NCI-H345 (cell line): ENCODE measurements at places on chromosomes 2 and 18.
A peak's percentile ranks its signal among the peaks of the same experiment; 100 is the strongest.

DNA sequence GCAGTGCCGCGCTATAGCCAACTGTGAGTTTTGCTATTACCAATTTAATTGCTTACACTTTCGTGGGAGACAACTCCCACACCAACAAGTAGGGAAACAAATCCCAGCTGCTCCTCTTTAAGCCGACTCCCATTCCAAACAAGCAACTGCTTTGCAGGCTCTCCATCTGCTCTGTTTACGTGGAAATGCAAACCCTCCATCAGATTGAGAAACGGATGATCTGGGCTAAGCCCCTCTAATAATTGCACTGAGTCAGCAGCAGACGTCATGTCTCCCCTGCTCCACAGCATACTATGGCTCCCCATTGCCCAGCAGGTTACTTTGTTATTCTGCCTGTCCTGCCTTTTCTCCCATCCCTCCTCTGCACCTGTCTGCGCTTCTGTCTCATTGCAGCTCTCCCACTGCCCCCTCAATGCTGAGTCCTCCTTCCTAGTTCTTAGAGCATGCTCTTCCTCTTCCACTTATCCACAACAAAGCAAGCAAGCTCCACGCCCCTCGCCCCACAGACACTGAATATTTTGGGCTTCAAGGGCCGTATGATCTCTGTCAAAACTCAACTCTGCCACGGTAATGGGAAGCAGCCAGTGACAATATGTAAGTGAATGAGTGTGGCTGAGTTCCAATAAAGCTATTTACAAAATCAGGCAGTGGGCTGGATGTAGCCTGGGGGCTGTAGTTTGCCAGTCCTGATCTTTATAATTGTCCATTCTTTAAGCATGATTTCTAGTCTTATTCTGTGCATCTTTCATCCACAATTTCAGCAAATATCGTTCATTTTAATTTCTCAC lies 39.5 kb upstream of the ARL4C start:
- peak; percentile 86 for DNase-seq

GRCh38 chr2:146366276-146366675 lies 1478.6 kb upstream of the ACVR2A start:
- no peak for DNase-seq

GRCh38 chr2:120932472-120932871 lies 196.8 kb downstream of the GLI2 start:
- no peak for DNase-seq

- peak; percentile 74 for DNase-seq
These were observed 19.3 kb downstream of the GPR55 start for GRCh38 chr2:230905448-230906421.

- DNase-seq, result peak; percentile 63
These were observed 4.6 kb downstream of the PROC start for GRCh38 chr2:127422559-127423477.

DNA sequence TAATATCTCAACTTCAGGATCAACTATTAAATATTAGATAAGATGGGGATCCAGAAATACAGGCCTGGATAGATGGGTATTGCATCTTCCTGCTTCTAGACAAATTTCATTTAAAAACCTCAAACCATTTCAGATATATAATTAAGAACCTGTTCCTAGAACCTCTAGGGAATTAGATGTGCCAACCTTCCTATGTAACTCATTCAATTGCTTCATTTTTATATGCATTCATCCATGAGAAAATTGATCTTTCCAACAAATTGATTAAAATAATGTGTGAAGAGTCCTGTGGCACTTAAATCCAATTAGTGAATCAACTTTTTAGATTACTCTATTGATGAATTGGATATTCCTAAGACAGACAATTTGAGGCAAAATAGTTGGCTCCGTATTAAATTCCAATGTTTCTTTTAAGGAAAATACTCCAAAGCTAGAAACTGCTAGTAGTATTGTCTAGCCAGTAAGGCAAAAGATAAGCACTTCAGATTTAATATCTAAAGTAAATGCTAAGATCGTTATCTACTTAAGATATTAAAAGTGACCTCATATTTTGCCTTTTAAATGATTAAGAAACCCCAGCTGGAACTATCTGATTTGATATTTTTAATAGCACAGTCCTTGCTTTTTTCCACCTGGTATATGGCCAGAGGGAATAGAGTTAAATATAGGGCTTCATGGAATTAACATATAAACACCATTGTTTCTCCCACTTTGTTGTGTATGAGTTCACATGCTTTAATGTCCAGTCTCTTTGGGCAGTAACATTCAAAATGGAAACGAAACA lies 35.8 kb downstream of the DARS1 start:
- no peak for DNase-seq

DNA sequence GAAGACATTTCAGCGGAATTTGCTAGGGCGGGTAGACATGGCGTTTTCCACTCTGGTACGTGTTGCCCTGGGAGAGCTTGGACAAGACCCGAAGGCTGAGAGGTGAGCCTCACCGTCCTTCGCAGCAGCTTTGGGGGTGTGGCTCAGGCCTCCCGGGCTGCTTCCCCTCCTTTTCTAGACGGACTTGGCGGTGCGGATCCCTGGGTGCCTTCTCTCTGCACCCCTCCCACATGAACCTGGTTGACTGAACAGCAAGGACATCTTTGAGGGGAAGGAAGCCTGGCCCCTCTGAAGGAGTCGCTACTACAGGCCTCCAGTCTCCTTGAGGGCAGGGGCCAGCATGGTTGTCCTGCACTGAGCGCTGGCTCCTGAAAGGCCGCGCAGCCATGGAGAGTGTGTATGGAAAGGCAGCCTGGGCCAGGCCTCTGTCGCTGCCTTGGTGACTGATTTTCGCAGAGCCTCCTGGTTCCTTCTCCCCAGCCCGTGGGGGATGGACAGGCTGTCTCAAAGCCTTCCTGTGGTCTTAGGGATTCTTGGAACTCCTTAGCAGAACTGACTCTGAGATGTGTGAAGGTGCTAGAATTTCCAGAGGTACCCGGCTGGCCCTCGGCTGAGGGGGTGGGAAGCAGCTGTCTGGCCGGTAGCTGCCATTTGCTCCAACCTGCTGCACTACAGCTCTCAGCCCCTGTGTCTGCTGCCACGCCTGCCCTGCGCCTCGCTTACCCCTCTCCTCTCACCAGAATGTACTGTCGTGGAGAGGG lies 9.9 kb downstream of the CNNM4 start:
- DNase-seq, result no peak

DNA sequence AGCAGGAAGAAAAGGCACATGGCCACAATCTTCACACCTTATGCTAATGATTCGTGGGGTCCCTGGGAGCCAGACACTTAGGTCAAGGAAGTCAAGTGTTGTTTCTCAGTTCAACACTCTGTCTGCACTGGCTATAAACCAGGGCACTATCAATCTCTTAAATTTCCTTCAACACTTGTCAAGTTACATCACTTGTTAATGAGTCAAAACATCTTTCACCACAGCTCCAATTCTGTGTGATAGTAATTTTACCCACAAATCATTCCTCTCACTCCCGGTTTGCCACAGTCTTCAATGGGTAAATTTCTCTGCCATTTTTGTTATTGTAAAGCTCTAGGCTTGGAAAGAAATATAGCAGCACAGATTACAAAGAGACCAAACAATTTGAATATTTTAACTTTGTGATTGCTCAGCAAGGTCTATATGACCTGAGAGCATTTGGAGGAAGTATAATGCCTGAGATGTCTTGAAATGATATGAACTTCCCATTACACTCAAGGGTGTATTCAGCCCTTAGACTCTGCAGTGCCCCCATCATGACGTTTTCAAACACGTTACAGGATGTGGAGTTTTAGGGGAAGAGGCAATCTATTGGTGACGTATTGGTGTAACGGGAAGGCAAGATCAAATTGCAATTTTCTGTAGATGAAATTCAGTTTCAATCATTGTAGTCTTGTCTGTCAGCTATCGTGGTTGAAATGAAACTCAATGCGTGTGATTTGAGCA lies 78.7 kb downstream of the ICOS start:
- DNase-seq, result no peak

DNA sequence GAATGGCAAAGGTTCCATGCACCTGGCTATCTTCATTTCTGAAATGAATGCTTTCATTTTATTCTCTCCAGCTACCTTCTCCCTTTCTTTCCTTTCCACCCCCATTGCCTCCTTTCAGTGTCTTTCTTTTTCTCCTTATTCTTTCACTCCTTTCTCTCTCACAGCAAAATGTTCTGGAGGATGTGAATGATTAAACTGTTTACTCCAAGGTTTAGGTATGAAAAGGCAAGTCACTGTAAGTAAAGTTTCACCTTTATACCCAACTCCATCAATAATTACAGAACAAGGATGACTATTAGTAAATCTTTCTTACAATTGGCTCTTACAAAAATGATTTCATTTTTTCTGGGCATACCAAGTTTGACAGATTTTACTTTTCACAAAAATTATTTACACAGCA lies 4.3 kb downstream of the PAX8 start:
- DNase-seq, result no peak

DNA sequence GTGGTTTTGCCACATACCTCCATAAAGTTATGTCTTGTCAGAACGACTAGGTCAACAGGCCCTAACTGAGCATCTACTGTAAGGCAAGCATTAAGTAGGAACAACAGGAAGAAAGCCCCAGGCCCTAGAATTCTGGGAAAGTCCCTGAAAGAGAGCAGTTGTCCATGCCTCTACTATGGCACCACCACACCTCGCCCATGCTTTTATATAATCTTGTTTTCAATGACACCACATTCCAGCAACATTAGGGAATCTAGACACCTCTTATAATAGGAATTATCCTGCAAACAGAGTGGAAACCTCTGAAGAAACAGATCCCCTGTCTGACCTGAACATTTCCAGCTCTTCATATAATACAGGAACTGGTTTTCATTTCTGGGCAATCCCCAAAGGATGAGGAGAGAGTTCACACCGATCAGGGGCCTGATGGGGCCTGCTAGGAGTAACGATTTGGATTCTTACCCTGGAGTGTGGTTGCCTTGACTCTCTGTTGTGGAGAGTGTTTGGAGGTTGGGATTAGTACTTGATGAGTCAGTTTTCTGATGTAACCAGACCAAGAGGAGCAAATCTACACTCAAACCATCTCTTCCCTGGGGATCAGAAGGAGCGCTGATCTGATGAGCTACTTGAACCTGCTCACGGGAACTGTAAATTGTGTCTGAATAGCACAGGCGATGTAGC lies 31.9 kb upstream of the CEP68 start:
- DNase-seq, result no peak

GRCh38 chr18:27789406-27789805 lies 387.5 kb downstream of the CDH2 start:
- peak; percentile 62 for DNase-seq

GRCh38 chr2:109436610-109437225 lies 177.0 kb downstream of the SEPTIN10 start:
- no peak for DNase-seq

DNA sequence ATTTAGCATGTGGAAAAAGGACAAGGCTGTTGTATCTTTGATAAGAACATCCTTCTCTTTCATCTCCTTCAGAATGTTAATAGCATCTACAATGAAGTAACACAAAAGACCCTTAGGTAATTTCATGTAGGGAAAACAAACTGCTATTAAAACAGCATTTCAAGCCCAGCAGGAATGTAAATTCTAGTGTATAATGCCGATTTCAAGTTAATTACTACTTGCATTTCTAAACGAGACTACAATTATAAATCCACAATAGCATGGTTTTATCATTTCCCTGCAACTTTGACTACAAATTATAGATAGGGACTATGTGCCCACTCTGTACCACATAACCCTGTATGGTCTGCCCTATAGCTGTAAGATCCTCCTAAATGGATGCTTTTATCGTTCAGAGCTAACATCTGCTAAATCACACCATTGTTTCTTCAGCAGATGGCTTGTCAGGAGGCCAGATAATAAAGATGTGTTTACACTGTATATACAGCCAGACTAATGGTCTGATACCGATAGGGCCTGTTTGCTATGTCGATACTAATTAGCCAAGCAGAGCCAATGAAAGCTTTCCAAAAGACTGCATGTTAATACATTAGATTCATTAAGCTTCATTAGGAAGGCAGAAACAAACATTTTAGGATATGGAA lies 51.9 kb downstream of the LRPPRC start:
- peak; percentile 18 for DNase-seq

- DNase-seq, result no peak
These were observed 88.1 kb downstream of the VSNL1 start for GRCh38 chr2:17628349-17629261.

GRCh38 chr18:58091099-58091611 lies 47.1 kb downstream of the NEDD4L start:
- no peak for DNase-seq

DNA sequence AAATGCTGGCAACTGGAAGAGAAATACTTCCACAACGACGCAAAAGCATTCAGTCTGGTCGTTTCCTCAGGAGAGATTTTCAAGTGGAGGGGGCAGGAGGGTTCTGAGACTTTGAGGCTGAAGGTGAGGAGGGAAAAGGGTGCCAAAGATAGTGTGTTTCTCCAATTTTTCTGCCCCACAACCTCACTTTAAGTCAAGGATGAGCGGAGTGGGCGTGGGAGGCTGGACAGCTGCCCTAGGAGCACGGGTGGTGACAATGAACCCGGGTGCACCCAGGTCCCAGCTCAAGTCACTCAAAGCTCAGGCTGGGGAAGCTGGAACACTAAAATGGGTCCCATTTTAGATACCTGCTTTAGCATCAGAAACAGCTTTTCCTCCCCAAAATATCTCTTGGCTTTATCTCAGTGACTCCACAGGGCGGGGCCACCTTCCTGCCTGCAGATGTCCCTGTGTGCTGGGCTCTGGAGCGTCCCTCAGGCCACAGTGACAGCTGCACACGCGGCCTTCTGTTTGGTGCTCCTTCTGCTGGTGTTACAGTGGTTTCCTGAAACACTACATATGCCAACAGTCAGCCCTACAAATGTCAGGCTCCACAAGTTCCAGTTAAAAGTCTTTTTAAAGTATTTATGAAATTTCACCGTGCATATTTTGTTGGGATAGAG lies 1.4 kb upstream of the MBP start:
- peak; percentile 33 for DNase-seq

GRCh38 chr2:182181381-182181780 lies 195.7 kb downstream of the PPP1R1C start:
- DNase-seq, result no peak

- no peak for DNase-seq
These were observed 286.8 kb upstream of the HNMT start for GRCh38 chr2:137677466-137677865.

DNA sequence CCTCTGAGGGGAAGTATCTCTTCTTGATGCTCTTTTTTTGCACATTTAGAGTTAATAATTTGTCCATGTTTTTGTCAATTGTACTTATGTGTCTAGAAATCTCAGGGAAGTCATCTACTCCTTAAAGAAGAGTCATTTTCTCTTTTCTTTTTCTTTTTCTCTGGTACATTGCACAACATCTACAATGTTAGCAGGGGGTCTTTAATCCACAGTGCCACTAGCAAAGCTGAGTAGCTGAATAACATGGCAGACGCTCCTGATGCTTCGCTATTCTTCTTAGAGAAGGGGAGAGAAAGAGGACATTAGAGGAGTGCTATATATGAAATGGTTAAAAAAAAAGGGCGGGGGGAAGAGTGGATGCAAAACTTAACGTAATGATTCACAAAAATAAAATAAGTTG lies 399.6 kb upstream of the CWC22 start:
- DNase-seq, result no peak

- no peak for DNase-seq
These were observed 353.0 kb downstream of the MYCN start for GRCh38 chr2:16293398-16293797.

GRCh38 chr2:177806025-177806424 lies 266.6 kb downstream of the PDE11A start:
- no peak for DNase-seq

- no peak for DNase-seq
These were observed 97.1 kb downstream of the DPP4 start for GRCh38 chr2:161976917-161977316.

- DNase-seq, result no peak
These were observed 22.0 kb downstream of the GPC1 start for GRCh38 chr2:240457223-240458043.
